ENCODE measurements at places on chromosomes 2 and 18.

DNA sequence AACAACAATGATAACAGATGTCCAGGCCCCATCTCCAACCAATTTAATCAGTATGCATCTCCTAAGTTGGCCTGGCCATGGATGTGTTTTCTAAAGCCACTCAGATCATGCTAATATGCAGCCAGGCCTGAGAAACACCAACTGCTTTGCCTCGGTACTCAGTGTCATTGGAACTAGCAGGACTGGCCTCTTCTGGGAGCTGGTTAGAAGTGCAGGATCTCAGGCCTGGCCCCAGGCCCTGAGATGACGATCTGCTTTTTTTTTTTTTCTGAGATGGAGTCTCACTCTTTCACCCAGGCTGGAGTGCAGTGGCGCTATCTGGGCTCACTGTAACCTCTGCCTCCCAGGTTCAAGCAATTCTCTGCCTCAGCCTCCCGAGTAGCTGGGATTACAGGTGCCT lies 69.1 kb downstream of the IRS1 start:
- DNase-seq = no peak

DNA sequence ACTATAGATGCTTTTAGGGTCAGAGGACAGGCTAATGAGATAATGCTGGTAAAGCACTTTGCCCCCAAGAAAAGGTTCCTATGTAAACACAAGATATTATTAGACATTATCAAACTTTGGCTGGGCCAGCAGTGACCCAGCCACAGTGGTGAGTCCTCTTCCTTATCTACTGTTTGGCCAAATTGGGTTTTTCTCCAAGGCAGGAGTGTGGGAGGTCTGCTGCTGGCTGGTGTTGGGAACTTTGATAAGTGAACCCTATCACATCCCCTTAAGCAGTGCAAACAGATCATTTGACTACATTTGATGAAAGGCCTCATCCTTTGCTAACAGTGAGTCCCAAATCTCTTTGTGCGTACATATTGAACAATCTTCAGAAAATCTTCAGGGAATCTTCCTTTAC lies 16.2 kb downstream of the FZD7 start:
- DNase-seq = no peak

GRCh38 chr2:177143444-177143843 lies 69.2 kb upstream of the HNRNPA3 start:
- no peak for DNase-seq

DNA sequence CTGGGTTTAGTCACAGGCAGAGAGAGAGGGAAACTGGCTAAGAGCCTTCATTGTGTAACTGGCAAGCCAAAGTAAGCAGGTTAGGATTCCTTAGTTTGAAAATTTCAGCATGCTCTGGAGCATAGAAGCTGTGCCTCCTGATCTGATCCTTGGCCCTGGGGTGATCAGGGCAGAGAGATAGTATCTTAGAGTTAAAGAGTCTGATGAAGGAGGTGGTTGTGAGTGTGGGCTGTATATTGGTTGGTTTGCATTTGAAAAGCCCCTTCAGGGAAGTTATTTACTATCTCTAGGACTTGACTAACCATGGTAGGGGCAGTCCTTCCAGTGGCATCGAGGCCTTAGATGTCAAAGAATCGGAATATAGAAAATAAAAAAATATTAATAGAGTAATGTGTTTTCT lies 230.1 kb downstream of the CD226 start:
- DNase-seq = no peak

- no peak for DNase-seq
These were observed 2.6 kb downstream of the RAD51AP2 start for GRCh38 chr2:17515652-17516051.

DNA sequence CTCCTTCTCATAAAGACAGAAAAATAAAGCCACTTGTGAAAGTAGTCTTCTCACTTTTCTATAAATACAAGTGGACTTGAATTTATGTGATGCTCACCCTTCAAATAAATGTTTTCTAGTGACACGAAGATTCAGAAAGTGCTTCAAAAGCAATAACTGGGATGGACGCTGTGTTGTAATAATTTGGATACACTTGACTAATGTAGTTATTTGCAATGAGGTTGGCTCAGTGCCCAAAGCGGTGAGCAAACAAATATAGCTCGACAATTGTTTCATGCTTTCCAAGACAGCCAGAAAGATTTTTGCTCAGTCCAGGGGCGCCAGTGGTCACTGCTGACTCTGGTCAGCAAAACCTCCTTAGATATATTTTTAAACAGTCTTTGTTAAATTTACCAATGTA lies 278.6 kb upstream of the KLHL14 start:
- DNase-seq = no peak

DNA sequence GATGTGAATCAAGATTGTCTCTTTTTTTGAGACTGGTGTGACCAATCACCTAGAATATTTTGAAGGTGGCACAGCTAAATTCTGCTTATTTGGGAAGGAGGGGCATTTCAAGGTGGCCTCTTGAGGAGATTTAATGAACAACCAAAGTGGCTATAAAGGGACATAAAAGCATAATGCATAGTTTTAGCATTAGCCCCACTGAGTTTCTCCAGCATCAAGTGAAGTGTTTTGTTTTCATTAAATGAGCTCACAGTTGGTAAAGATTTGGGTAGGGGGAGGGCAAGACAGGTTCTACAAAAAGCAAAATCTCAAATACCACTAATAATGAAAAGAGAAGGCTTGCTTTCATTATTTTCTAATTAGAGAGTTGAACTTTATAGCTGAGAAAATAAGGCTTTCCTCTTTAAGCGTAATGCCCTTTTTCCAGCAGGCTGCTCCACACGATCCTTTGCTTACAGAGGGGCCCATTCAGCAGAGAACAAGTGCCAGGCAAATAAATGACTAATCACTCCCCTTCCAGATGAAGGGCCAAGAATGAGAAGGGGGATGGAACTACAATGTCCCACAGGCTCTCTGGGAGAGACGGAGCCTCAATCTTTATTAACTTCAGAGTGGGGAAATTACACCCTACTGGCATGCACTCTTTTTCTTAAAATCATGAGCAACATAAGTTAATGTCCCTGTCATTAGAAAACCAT lies 35.9 kb downstream of the LHCGR start:
- DNase-seq = no peak

GRCh38 chr2:22703286-22703920 lies 681.6 kb upstream of the KLHL29 start:
- no peak for DNase-seq

DNA sequence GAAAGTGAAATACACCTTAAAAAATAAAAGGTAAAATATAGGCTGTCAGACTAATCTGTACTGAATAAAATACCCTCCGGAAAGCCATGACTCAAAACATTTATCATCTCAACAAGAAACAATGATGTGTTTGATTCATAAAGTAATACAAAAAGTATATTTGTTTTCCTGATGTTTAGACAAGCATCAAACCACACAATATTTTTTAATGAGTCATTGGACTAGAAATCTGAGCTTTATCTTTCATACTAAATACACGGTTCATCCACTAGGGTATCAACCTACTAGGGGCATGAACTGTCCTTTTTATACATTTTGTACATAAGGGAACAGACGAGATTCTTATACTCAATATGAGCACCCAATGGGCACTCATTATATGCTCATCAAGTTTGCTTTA lies 31.3 kb downstream of the CD226 start:
- no peak for DNase-seq
